ENCODE measurements at places on chromosomes 2 and 18.

DNA sequence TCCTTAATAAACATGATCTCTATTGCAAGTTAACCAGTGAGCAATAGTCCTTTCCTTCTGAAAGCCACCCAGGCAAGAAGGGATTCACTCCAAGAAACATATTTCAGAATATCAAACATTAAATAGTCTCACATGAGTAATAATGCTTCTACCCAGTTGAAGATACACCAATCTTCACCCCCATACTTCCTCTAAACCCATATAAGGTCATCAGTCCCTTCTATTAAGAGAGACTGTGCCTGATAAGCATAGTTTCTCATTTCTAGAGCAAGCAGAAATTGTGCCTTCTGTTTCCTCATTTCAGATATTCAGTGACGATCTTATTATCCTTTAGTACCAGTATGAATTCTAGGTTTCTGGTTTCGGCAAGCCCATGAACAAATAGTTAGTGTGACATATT is 64.6 kb downstream of the DSEL start:
- DNase-seq = no peak

DNA sequence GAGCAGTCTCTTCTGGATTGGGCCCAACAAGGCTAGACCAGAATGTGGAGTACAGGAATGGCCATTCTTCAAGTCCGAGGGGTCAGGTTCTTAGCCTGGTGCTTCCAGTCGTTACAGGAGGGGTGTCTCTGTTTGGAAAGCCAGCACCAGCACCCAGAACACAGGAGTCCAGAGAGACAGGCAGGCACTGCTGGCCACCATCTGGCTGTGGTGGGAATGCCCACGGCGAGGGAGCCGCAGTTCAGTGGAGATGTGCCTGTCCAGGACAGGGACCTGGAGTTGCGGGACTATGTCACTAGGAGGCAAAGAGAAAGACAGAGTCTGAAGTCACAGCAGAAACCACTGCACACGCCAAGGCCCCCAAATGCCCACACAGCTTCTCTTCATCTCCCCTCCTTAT is 59.1 kb downstream of the TRABD2A start:
- DNase-seq = no peak

- DNase-seq = no peak
Observed at GRCh38 chr2:238912916-238913875, 65.3 kb downstream of the TWIST2 start.

DNA sequence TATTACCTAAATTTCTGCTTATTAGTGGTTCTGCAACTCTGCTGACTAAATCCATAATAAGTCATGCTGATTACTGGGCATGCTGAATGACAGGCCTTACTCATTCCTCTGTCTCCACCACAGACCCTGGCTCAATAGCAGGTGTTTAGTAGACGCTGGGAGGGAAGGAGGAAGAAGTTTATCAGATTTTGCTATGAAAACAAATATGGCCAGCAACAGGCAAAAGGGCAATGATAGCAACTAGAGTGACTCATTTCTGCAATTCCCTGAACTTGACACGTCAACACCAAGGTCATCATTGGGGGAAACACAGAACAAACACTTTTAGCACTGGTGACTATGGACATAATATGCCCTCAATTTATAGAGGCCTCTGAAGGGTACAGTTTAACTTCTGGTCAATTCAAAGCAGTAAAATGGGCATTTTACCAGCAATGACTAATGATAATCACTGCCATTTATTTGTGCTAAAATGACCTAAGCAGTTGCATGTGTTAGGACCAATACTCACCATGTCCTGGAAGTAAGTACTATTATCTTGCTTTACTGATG is 35.2 kb downstream of the TMEM163 start:
- DNase-seq = peak; percentile 42

DNA sequence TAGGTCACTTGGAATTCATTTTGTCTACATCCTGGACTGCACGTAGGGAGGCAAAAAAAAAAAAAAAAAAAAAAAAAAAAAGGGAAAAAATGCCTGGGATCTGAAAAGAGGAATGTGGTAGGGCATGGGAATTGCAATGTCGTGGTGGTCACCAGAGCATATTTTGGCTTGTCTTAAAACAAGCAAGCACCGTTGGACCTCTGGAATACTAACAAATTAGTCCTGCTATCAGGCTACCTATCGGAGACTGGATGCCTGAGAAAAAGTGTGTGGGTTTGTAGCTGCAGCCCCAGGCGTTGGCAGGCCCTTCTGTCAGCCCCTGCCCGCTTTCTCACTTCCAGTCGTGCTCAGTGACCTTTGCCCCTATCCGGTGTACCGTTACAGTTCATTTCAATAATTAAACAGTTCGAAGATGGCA is 588.5 kb upstream of the ZEB2 start:
- DNase-seq = no peak

GRCh38 chr2:135650721-135651120 is 90.9 kb upstream of the UBXN4 start:
- DNase-seq = no peak

DNA sequence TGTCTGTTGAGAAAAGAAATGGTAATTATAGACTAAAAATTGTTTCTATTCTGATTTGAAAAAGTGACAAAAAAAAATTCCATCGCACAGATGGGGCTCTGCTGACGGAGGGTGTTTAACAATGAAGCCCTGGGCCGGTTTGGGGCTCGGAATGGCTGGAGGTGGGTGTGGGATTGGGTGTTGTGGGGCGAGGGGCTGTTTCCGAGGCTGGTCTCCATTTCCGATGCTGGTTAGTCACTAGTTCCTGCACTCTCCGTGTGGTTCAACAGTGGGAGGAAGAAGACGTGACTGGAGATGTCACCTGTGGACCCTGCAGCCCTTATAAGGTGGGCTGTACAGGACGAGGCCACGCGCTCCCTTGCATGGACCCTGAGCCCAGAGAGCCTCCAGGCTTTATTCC is 143.2 kb downstream of the KLHL29 start:
- DNase-seq = no peak

DNA sequence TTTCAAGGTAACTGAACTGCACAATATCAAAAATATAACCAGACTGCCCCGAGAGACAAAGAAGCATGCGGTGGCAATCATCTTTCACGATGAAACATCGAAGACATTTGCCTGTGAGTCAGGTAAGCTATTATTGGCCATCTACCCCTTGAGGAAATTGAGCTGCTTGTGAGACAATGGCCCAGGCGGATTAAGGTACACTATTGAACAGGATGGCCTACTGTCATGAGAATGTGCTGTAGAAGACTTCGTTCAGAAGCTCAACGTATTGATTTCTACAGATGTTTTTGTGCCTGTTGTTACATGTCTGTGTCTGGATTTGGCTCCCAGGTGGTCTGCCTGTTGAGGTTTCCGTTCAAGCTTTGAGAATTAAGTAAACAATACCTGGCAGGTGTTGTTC is 198.7 kb downstream of the DOK6 start:
- no peak for DNase-seq

DNA sequence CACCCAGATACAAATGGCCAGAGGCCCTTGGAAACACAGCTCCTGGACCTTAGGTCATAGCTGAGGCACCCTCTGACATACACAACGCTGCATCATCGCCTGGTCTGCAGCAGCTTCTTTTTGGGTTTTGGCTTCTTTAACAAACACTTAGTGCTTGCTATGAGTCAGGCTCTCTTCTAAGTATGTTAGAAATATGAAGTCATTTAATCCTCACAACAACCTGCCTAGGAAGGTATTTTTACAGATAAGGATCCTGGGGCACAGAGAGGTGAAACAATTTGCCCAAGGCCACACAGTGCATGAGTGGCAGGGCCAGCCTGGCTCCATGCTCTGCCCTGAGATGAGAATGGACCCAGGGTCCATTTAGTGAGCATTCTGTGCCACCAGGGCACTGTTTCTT is 96.6 kb downstream of the TMEM17 start:
- no peak for DNase-seq

GRCh38 chr18:70216788-70217187 is 11.3 kb upstream of the RTTN start:
- DNase-seq = no peak

DNA sequence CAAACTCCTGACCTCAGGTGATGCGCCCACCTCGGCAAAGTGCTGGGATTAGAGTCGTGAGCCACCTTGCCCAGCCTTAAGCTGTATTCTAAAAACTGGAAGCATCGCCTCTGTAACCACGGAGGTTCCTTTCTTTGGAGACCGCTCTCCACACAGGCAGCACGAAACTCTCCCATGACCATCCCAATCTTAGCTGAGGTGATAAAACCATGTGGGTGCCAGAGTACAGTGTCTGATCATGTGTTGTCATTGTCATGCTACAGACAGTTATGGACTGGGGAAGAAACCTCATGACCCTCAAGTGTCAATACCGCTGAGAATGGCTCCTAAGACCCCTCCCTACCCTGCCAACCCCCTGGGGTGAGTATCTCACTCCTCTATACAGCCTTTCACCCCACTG is 41.4 kb upstream of the EPG5 start:
- no peak for DNase-seq

DNA sequence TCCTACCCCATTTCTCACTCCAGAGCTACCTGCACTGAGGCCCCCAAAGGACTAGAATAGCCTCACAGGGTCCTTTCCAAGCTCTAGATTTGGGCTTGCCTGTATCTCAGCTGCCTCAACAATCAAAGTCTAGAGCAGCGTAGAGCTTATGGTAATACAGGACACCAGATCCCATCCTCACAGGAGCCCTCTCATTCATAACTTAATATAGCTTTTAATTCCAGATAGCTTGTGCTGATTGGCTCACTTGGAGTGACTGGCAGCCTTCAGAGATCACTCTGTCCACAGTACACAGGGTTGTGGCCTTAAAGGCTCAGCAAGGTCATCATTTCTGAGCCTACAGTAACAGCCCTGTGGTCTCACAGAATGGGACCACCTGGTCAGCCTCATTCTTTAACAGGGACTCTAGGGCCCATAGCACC is 51.4 kb downstream of the ZFP36L2 start:
- DNase-seq = no peak
